ENCODE measurements at places on chromosomes 11 and 22. TPM values are rescaled to one million over a fixed set of nuclear protein-coding genes. Genes with fewer than 3 reads are reported as not detected.

VSIG2 gene
- not detected for polyA plus RNA-seq

HMOX1 gene
- not detected for polyA plus RNA-seq

LRRC4C gene
- polyA plus RNA-seq: not detected

DNA sequence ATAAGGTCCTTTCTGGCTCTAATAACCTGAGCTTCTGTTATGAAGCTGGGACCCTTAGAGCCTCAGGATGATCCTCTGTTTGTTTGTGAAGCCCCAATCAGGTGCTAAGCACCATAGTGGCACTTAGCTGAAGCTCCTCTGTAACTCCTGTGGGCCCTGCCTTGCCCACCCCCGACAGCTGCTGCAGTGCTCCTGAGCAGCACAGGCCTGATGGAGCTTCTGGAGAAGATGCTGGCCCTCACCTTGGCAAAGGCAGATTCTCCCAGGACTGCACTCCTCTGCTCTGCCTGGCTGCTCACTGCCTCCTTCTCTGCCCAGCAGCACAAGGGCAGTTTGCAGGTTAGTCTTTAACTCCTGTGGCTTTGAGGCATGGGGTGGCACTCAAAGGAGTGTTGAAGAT lies 19.0 kb upstream of the CCDC134 start:
- DNase-seq: no peak

DNA sequence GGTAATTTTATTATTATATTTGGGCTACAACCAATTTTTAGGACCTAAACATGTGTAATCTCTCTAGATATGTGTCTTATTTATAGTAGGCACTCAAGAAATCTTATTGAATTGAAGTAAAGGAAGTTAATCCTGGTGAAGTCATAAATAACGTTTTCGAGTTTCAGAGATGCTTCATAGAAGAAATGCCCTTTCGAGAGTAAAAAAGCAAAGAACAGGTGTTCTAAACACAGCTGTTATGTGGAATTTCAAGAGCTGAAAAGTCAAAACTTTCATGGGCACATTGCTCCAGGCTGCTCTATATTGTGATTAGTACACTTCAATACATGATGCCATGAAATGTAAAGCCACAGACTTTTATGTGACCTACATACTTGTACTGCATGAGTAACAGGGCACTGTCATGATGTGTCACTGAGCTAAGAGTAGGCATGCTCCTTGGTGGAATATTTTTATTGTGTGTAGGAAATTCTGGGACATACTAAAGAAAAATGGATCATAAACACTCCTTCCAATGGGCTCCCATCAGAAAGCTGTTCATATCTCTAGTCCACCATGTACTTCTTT lies 7.2 kb upstream of the ELMOD1 start:
- DNase-seq: no peak
